ENCODE measurements at places on chromosomes 7 and 10.
A peak's percentile ranks its signal among the peaks of the same experiment; 100 is the strongest.

DNA sequence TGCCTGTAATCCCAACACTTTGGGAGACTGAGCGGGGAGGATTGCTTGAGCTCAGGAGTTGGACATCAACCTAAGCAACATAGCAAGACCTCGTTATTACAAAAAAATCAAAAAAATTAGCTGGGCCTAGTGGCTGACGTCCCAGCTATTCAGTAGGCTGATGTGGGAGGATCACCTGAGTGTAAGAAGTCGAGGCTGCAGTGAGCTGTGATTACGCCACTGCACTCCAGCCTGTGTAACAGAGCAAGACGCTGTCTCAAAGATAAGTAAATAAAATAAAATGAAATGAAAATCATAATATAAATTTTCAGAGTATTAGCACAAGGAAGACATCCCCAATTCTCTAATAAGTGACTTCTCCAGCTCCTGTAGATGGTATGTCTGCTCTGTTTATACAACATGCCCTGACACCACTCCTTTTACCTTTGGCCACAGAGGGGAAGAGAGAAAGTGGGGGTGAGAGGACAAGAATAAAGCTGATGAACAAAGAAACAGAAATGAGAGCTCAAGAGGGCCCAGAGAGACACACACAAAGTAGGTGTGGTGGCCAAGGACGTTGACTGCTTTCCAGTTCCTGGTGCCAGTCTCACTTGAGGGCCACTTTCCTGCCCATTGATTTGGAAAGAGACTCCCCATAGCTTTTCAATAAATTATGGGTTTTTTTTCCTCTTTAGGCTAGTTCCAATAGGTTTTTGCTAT lies 62.9 kb downstream of the PTTG1IP2 start:
- DNase-seq, result no peak

- DNase-seq, result no peak
Measured at GRCh38 chr10:95069286-95069685, at the start of gene CYP2C8. Gene CYP2C8 (minus strand): TSS chr10:95069497. CDS start chr10:95069402, 95 bp downstream.

GRCh38 chr10:122186816-122187810 lies 84.0 kb upstream of the BTBD16 start:
- no peak for DNase-seq

DNA sequence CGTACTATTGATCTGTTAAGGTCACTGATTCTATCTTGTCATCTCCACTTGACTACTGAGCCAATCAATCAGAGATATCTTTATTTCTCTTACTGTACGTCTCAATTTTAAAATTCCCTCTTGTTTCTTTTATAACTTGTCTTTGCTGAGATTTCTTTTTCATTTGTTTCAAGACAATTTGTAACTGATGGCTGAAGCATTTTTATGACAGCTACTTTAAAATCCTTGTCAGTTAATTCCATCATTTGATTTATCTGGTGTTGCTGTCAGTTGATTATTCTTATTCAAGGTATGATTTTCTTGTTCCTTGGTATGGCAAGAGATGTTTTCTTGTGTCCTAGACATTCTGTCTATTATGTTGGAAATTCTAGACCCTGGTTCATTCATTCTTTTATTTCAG lies 76.6 kb downstream of the TYW1B start:
- DNase-seq, result no peak

DNA sequence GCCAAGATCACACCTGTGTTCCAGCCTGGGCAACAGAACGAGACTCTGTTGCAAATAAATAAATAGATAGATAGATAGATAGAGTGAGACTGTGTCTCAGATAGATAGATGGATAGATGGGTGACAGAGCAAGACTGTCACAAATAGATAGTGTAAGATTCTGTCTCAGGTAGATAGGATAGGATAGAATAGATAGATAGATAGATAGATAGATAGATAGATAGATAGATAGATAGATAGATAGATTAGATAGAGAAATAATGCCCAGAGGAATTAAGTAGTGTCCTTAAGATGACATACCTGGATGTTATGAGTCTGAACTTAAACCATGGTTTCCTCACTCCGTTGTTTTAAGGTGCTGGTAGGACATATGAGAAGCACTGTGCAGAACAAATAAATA lies 8.0 kb downstream of the PLEKHA8 start:
- DNase-seq, result no peak

DNA sequence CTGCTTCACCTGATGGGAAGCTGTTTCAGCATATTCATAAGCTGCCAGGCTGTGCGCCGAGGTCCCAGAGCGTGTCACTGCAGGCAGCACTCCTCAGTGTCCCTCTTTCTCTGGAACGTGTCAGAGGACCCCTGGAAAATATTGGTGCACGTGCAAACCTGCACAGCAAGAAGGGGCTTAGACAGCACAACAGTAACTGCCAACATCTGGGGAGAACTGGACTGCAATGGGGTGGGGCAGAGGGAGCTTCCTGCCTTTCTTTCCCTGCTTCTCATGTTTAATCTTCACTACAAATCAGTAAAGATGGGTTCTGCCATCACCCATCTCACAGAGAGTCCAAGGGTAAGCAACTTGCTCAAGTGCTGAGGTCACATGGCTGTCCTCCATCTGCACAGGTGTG lies 86.5 kb upstream of the GPR26 start:
- DNase-seq, result no peak

DNA sequence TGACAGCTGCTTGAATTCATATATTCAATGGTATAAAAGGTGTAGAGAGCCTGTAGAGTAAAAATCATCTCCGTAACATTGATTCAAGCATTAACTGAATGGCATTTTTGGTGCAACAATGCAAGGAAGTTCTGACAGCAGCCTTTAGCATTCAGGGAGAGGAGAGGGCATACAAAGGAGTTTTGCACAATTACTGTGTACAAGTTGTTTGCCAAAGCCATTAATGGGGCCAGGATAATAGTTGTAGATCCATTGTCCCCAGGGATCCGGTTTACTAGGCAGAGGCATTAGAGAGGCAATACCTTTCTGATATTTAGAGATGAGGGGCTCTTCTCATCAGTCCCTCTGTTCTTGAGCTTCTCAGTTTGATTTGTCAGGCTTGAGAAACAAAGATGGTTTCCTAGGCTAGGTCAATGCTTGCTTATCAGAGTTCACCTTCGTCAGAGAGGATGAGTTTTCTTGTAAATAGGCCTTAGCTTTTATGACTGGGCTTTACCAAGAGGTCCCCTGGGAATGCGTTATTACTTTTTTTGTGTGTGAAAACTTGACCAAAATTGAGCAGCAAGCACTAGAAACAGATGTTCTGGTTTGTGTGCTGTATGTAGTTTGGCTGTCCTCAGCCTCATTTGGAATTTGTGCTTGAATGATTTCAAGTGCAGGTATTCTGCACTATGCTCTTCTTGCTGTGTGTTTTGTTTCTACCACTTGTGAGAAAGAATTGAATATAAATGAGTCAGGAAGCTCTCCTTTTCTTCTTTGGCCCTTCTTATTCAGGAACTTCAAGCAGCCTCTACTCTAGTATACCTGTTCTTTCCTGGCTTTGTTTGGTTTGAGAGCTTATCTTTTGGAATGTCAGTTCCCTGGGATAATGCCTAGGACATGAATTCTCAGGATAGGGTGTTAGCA lies 32.0 kb downstream of the SND1 start:
- DNase-seq, result no peak

GRCh38 chr7:156929789-156930539 lies 19.5 kb upstream of the NOM1 start:
- DNase-seq, result peak; percentile 25

GRCh38 chr7:138008588-138009349 lies 6.9 kb upstream of the CREB3L2 start:
- DNase-seq, result peak; percentile 24

DNA sequence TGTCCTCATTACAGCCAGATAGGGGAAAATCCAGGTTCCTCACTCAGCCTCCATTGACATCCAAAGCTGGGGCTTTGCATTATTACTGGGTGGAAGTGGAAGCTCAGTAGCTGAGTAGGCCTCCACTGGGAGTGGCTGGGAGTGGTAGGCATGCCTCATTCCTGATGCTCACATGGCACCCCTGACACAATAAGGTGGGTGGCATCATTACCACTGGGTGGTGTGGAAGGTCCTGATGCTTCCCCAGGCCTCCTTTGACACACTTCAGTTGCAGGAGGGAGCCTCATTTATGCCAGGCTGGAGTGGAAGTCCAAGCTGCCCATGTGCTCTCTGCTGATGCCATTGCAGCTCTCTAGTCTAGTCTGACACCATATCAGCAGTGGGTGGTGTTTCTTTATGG lies 48.2 kb upstream of the GPR141 start:
- DNase-seq, result no peak

GRCh38 chr10:71040846-71041605 lies 152.7 kb upstream of the PCBD1 start:
- no peak for DNase-seq
